ENCODE measurements at places on chromosomes 3 and 15. TPM values are rescaled to one million over a fixed set of nuclear protein-coding genes. Genes with fewer than 3 reads are reported as not detected.

GRCh38 chr3:125238759-125239158, 26.2 kb upstream of the SLC12A8 start:
- no peak for DNase-seq

Gene SEMA3F
- 44.7 TPM for total RNA-seq

DNA sequence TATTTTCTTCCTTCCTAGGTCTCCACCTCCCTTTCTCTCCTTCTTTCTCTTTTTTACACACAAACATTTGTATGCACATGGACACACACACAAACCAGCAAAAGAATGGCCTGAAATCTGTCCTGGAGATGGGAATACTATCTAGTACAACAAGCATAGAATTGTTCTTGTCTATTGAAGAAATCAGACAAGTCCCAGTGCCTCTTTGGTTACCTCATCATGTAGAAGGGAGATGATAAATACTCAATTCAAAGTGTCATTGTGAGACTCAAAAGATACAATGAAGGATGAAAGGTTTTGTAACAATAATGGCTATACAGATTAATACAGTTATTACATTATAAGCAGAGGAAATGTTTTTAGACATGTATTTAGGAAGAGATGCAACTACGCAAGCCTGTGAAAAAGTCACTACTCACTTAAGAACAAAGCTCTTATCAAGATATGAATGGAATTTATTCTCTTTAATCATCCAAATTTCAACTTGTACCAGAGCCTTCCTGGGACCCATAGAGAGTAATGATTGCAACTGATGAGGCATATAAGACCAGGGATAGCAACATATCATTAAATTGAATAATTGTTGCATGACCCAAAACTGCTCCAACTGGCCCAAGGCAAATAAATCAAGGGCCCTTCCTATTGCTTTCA, 43.2 kb downstream of the P3H2 start:
- DNase-seq: no peak

DNA sequence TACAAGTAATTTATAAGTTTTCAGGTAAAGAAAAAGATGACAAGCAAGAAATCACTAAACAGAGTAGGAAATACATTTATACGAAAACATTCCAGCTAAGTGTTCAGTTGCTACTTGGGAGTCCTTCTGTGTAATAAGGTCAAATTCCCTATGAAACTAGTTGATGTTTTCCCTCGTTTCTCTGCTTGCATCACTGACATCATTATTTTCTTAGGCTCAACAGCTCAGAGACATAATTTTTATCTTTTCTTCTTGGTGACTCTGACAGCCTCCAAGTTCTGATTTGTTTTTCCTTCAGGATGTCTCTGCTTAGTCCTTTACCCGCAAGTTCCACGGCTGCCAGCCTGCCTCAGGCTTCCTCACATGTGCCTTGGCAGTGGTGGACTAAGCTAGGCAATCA, 173.6 kb downstream of the P3H2 start:
- DNase-seq: no peak

GRCh38 chr3:65758876-65759598, 279.7 kb downstream of the MAGI1 start:
- no peak for DNase-seq

Gene RTP1
- not detected for total RNA-seq

GRCh38 chr3:118504906-118505305, 529.7 kb downstream of the IGSF11 start:
- no peak for DNase-seq

DNA sequence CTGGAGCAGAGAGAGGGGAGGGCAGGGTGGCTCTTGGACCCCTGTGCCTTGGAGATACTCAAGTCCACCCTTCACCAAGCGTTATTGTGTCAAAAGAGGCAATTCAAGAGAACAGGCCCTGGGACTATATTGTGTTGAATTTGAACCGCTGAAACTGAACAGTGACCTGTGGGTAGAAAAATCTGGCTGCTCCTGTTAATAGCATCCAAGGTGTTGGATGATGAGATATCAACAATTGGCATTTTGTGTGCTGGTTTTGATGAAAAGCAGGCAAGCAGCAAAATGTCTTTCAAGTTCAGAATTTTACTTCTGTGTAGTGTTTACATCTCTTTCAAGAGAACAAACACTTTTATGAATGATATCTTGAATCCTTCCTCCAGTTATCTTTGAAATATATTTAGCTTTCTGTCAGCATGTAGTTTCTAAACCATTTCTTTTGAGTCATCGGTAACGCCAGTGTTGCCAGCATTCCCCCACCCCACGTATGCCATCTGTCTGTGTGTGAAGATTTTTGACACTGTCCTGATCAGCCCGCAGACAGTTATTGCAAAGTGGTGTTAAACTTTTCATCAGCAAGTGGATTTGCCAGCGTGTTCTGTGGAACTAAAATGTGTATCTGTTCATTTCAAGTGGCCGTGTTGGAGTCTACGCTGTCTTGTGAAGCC, 34.8 kb downstream of the PDHB start:
- no peak for DNase-seq

DNA sequence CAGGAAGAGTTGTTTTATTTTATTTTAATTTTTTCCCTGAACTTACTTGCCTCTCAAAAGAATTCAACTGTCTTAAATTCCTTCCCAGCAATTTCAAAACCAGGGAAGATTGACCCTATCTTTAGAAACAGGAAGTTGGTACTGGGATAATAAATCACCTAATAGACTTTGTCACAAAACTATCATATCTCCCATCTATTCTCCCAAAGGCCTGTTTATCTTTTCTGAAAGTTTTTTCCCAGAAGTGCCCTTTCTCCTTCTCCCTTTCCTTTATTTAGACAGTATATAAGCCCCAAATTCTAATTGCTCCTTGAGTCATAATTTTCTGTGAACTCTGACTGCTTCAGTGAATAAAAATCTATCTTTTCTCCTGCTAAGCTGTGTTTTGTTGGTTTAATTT, 2.9 kb upstream of the RNF7 start:
- DNase-seq: no peak

DNA sequence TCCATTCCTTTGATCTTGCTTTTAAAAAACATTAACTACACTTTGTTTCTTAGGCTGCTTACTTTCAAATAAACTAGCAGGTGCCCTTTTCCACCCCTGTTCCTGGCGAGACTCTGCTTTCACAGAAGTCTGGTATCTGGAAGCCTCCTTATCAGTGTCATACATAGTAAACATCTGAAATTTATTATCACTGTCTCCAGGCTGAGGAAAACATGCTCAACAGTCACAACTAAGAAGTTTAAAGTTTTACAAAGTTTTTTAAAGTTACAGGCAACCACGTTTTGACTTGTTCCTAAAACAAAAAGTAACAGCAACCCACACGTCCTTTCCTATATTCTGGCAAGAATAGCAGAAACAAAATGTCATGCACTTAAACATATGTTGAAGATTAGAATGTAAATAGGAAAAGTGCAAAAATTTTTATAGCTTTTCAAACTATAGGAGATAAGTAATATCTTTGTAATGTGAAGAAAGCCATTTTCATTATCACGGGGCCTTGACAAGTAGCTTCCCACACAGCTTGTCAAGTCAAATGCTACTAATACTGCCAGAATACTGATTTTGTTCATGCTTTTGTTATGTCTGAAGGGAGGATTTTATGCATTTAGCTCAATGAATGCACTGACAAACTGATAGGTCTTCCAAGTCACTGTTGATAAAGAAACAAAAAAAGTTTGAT, 275.2 kb upstream of the KCNMB2 start:
- no peak for DNase-seq

Gene ATP10A
- total RNA-seq: 43.5 TPM
